Smooth muscle cell of bladder (primary cell): ENCODE measurements at places on chromosomes 7 and 10. TPM values are rescaled to one million over a fixed set of nuclear protein-coding genes. Genes with fewer than 3 reads are reported as not detected.

Gene FLNC
- 99.0 and 191 TPM in 2 replicates for total RNA-seq

Gene ANKRD61
- not detected in 2 replicates for total RNA-seq

Gene EGFR
- total RNA-seq, result 21.5 and 24.2 TPM in 2 replicates

Gene EPO
- not detected in 2 replicates for total RNA-seq

Gene MYL7
- total RNA-seq, result not detected in 2 replicates

Gene NEURL1
- 0.57 and 1.6 TPM in 2 replicates for total RNA-seq

Gene JAKMIP3
- total RNA-seq, result 0.14 and 0.55 TPM in 2 replicates

Gene ICA1
- under 0.01 TPM in 2 replicates for total RNA-seq

Gene HOXA13
- 5.7 and 7.9 TPM in 2 replicates for total RNA-seq

Gene HDAC9
- total RNA-seq, result 2.6 and 5.5 TPM in 2 replicates

Gene GRK5
- 29.8 and 42.1 TPM in 2 replicates for total RNA-seq

Gene ABCB1
- 0.65 and 1.7 TPM in 2 replicates for total RNA-seq

Gene CDK14
- 23.3 and 33.9 TPM in 2 replicates for total RNA-seq

Gene HPSE2
- under 0.01 TPM in 1 of 2 replicates, not detected in the other for total RNA-seq

Gene VSTM2A
- total RNA-seq, result not detected in 2 replicates

Gene RSPH10B2
- total RNA-seq, result 0.14 and 0.37 TPM in 2 replicates
